ENCODE measurements at places on chromosomes 4 and X. TPM values are rescaled to one million over a fixed set of nuclear protein-coding genes. Genes with fewer than 3 reads are reported as not detected.

The SLC6A8 gene
- 42.4 TPM for total RNA-seq

The REELD1 gene
- under 0.01 TPM for total RNA-seq

The TLR6 gene
- 0.26 TPM for total RNA-seq

The MAP9 gene
- total RNA-seq = 4.2 TPM

The NLRP2B gene
- total RNA-seq = not detected

The ADRA2C gene
- total RNA-seq = under 0.01 TPM

The PLS3 gene
- total RNA-seq = 204 TPM

The AADAT gene
- total RNA-seq = 0.64 TPM

The SH2D1A gene
- total RNA-seq = not detected

The CXCL13 gene
- not detected for total RNA-seq

The WNK3 gene
- 0.51 TPM for total RNA-seq

The EIF1AX gene
- total RNA-seq = 29.2 TPM

The MID1 gene
- 3.2 TPM for total RNA-seq

The MAMLD1 gene
- total RNA-seq = under 0.01 TPM

The ANOS1 gene
- 0.26 TPM for total RNA-seq

The ENPP6 gene
- not detected for total RNA-seq

The CXorf38 gene
- 10.5 TPM for total RNA-seq

The FHDC1 gene
- total RNA-seq = 0.53 TPM

The CXCL3 gene
- 0.26 TPM for total RNA-seq

The PPEF1 gene
- total RNA-seq = 0.13 TPM

The GNRHR gene
- total RNA-seq = 0.13 TPM

The SLITRK4 gene
- under 0.01 TPM for total RNA-seq

The NLGN3 gene
- total RNA-seq = under 0.01 TPM

The COL25A1 gene
- under 0.01 TPM for total RNA-seq

The PITX2 gene
- not detected for total RNA-seq

The GYPB gene
- total RNA-seq = not detected

The VSIG1 gene
- total RNA-seq = 0.26 TPM

The F8A2 gene
- not detected for total RNA-seq

The GAGE12H gene
- total RNA-seq = not detected

The CYBB gene
- not detected for total RNA-seq

The PWWP3B gene
- 0.64 TPM for total RNA-seq

The FAM184B gene
- total RNA-seq = not detected

The AKAP4 gene
- total RNA-seq = not detected

The PDZD4 gene
- total RNA-seq = under 0.01 TPM

The PDGFRA gene
- total RNA-seq = 2.1 TPM

The SYTL4 gene
- total RNA-seq = 0.77 TPM

The UGT8 gene
- under 0.01 TPM for total RNA-seq

The GATA1 gene
- not detected for total RNA-seq

The MXRA5 gene
- 0.26 TPM for total RNA-seq

The NXF2 gene
- not detected for total RNA-seq

The ASB12 gene
- not detected for total RNA-seq

The GRXCR1 gene
- total RNA-seq = not detected

The FABP2 gene
- not detected for total RNA-seq

The CWH43 gene
- total RNA-seq = 3.7 TPM

The UBA1 gene
- total RNA-seq = 87.4 TPM

The SMIM10L2A gene
- total RNA-seq = 3.8 TPM

The SOD3 gene
- total RNA-seq = not detected

The CNGA1 gene
- total RNA-seq = 1.6 TPM

The TMEM154 gene
- total RNA-seq = 22.4 TPM

The SPANXB1 gene
- not detected for total RNA-seq

The CENPU gene
- 1.9 TPM for total RNA-seq

The TMPRSS11A gene
- total RNA-seq = not detected

The PTPN13 gene
- 39.0 TPM for total RNA-seq

The MAGEB2 gene
- total RNA-seq = not detected

The CYLC1 gene
- total RNA-seq = not detected

The TMPRSS11F gene
- 2.3 TPM for total RNA-seq

The GYPE gene
- not detected for total RNA-seq
